ENCODE measurements at places on chromosomes 2 and 18. TPM values are rescaled to one million over a fixed set of nuclear protein-coding genes. Genes with fewer than 3 reads are reported as not detected.

Gene MEX3C
- total RNA-seq = 30.2 TPM

DNA sequence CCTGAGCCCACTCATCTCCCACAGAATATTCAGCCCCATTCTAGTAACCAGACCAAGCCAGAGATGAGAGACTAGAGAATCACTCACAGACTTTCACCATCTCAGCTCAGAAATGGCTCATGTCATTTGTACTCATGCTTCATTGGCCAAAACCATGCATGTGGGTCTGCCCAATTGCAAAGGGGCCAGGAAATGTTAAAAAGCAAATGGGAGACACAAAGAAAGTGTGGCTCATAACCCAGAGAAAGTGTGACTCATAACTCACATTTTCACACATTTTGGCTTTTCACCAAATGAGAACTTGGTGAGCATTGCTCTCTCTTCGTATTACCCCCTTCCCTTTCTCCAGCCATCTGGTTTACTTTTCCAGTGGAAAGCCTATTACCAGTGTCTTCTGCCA is 66.2 kb downstream of the MDH1 start:
- DNase-seq = no peak

DNA sequence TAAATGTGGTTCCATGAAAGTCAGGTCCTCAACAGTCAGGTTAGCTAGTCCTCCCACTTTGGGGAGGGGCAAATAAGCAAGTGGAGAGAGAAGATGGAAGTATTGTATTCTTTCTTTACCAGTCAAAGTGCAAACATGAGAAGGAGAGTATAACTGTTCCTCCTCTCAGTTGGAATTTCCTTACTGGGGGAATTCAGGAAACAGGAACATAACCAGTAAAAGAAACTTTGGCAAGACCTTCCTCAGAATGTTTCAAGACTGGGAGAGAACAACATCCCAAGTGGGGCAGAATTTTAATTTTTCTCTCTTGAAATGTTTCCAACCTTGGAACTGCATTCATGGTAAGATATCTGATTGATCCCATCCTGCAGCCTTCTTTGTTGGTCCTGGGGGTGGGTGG is 552.4 kb upstream of the TNP1 start:
- DNase-seq = peak; percentile 57

DNA sequence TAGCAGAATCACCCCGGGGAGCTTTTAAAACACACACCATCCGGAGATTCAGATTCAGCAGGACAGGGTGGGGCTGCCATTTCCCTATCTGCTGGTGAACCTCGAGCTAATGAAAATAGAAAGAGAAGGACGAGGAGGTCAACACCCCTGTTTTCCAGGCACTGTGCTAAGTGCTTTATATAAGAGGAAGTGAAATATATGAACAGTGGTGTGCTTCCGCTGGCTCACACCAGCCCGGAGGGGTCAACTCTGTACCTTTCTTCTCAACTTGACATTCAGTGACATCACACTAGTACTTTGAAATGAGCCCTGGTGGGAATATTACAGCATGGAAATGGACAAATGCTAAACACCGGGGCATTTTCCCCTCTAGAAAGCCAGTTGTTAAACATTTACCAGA is 108.3 kb upstream of the LTBP1 start:
- DNase-seq = no peak

Gene FHL2
- total RNA-seq = 27.5 TPM

GRCh38 chr18:47260120-47260923 is 8.9 kb upstream of the SKOR2 start:
- peak; percentile 59 for DNase-seq

Gene IL1RN
- total RNA-seq = 0.22 TPM

GRCh38 chr18:36692371-36692770 is 136.4 kb downstream of the TPGS2 start:
- DNase-seq = peak; percentile 83

DNA sequence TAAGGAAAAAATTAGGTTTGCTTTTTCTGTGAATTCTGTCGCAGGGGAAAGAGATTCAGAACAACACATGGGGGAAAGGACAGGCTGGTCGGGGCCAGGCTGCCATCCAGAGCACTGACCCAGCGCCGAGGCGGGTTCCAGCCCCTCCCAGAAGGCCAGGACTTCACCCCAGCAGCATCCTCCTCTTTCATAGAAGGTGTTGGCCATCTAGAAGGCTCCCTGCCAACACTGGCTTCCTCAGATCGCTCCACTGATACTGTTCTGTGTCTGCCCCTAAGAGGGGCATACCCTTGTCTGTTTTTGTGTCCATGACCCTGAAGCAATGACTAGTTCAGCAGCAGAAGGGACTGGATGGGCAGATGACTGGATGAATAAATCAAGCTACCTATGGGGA is 144.5 kb downstream of the HDAC4 start:
- no peak for DNase-seq

Gene NT5C1B
- total RNA-seq = not detected

DNA sequence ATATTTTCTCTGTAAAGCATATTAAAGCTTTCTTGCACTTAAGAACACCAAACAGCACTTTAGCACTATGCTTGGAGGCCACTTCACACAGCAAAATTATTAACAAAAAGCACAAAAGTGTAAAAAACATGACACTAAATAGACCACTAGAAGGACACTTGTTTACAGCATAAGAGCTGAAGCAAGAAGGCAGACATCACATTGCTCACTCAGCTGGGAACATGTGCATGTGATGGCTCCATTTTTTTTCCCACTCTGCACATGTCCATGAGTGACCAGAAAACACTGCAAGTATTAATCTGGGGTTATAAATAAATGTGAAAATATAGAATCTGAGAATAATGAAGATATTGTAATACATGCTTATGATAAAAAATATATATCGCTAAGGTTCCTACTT is 103.1 kb upstream of the MAPRE2 start:
- no peak for DNase-seq

DNA sequence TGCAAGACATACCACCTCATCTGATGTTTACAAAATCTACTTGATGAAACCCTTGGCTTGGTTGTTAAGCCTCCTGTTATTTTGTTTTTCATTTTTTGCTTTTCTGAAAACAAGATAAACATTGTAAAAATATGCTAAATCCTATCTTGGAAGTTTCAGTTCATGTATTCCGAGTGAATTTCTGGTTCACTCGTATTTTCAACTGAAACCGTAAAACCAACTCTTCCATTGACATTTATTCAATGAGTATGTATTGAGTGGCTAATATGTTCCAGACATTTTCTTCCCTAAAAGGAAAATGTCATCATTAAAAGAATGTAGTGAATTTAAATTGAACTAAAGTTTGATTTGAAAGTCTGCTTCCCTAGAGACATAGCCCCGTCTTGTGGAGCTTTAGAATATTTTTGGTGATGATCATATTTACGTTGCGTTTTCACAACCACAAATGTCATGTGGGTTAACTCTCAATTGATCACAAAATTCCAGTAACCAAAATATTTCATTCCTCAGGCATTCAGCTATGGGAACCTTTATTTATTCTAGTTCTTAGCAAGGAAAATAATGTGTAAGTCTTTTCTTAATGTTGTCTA is 204.2 kb downstream of the MBD2 start:
- peak; percentile 30 for DNase-seq

- DNase-seq = no peak
Measured at GRCh38 chr2:72824224-72824842, 1.5 kb downstream of the EXOC6B start.

Gene CLK1
- total RNA-seq = 122 TPM

- DNase-seq = no peak
Measured at GRCh38 chr2:70691497-70692140, 76.4 kb downstream of the ADD2 start.

GRCh38 chr2:200736646-200737274 is 75.0 kb upstream of the BZW1 start:
- no peak for DNase-seq

DNA sequence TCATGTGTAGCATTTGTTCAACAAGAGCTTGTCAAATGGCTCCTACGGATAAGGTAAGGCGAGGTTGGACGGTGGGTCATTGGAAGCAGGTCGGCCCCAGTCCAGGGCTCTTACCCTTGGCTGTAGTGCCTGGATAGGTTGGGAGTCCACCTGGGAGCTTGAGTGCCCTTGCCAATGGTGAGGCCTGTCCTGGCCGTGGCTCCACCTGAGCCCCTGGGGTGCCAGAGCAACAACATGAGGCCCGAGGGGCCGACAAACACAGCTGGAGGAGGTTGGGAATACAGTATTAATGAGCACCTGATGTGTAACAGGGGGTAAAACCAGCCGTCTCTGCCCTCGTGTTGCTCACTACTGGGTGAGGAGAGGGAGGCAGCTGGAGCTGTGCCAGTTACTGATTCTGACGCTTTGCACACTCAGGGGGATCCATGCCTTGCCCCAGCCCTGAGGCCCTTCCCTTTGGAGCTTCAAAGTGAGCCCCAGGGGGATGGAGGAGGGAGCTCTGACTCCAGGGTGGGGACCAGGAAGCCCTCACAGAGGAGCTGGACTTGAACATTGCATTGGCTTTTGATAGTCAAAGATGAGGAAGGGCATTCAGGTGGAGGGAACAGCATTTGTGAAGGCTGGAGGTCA is 87.2 kb downstream of the RHOB start:
- no peak for DNase-seq

Gene MFSD2B
- 0.18 TPM for total RNA-seq

- DNase-seq = peak; percentile 84
Measured at GRCh38 chr2:190342611-190343010, 778 bp upstream of the INPP1 start.

GRCh38 chr2:10619643-10620042 is 70.1 kb downstream of the NOL10 start:
- DNase-seq = peak; percentile 60

DNA sequence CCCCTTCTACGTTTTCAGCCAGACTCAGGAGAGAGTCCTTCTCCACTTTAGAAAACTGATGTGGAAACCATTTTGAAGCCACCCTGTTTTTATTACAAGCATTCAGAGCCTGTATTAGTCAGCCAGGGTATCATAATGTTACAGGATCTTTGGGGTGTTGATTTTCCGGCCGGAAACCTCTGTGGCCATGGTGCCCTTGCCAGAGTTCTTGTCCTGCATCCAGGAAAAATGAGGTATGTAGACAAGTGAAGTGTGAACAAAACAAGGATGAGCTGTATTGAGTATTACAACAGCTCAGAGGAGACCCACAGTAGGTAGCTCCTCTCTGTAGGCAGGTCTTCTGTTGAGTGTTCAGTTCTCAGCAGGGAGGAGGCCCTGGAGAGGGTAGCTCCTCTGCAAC is 241.0 kb upstream of the COPS8 start:
- DNase-seq = no peak

- DNase-seq = no peak
Measured at GRCh38 chr2:171531291-171531690, 9.0 kb downstream of the CYBRD1 start.

GRCh38 chr2:236264256-236264655 is at the start of gene ASB18:
Gene ASB18, minus strand, starts transcription at chr2:236264406. Its CDS starts 61 bp downstream, at chr2:236264345.
- DNase-seq = peak; percentile 74

Gene TMEM127
- 11.0 TPM for total RNA-seq

DNA sequence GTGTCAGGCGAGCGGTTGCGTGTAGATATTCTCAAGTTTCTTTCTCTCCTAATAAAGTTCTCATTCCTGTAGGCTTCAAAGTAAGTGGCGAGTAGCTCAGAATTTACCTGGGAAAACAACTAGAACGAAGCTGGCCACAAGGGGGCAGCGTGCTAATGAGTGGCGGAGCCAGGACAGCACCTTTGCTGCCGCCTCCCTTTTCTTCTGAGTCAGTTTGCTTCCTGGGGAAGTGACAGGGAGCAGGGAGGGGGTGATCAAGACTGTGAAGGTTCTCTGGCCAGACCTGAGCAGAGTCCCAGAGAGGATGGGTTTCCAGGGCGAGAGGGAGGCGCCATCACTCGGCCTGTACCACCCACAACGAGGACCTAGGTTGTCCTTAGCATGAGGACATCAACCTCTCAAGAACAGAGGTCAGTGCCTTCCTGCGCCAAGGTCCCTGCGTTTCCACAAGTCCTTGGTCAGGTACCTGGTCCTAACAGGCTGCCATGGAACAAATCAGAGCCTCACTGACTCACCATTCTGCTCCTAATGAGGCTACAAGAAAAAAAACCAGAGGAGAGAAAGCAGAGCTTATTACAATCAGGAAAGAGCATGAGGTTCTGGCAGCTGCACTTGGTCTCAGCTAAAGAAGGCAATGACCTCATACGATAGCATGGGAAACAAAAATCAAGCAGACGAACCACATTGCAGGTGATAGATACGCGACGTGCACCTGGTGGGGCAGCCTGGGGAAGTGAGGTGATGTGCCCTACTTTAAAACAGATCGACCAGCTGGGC is 98.7 kb downstream of the PLB1 start:
- peak; percentile 87 for DNase-seq

Gene AFF3
- 7.2 TPM for total RNA-seq

GRCh38 chr2:227460070-227460485 is 11.9 kb upstream of the AGFG1 start:
- DNase-seq = no peak

DNA sequence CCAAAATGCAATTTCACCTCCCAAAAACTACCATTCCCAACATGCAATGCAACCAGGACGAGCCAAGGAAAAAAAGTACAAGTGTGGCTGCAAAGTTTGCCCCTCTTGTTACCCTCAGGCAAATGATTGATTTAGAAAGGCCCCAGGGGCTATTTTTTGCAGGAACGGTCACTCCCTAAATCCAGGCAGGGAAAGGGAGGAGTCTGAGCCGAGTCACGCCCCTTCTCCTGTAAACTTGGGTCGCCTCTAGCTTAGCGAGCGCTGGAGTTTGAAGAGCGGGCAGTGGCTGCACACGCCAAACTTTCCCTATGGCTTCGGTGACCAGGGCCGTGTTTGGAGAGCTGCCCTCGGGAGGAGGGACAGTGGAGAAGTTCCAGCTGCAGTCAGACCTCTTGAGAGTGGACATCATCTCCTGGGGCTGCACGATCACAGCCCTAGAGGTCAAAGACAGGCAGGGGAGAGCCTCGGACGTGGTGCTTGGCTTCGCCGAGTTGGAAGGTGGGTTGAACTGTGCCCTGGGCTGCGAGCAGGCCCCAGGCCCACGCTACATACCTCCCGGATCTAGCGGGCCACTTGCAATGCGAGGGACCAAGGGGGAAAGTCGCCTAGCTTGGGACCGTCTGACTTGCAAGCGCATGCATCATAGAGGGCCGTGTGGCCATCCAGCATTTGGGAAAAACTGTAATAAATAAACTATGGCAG is at the start of gene GALM:
TSS of gene GALM (plus strand) at position 261 of the 702 bp plus-strand sequence. CDS start at position 309, 48 bp downstream.
- DNase-seq = peak; percentile 98

Gene REG1A
- total RNA-seq = not detected

DNA sequence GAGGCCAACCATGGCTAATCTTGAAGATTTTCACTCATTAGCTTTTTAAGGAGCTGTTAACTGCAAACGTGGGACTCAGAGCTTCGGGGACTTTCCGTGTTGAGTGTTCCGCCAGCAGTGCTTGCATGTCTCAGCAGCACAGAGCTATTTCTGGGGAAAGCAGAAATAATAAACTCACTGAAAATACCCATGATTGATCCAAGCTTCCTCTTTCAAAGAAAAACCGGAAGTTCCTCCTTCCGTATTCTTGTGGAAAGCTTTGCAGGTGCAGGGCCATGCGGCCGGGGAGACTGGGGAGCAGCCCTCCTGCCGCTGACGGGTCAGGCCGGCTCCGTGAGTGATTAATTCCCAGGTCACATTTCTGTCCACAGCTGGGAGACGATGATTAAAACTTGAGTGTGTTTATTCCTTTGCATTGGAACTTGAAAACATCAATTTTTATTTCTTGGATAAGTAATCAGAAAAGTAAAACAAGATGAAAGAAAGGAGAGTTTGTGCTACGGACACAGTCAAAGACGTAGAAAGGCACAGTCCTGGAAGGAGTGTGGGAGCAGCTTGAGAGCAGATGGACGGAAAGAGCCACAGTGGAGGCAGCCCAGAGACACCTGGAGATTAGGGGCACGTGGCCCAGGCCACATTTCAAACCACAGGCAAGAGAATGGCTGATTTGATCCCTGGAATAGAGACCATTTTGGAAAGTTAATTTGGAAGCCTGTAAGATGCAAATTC is 54.2 kb upstream of the CTDP1 start:
- DNase-seq = peak; percentile 87

Data from muscle of leg (tissue), 16 donors.